ENCODE measurements at places on chromosomes 4 and X.

DNA sequence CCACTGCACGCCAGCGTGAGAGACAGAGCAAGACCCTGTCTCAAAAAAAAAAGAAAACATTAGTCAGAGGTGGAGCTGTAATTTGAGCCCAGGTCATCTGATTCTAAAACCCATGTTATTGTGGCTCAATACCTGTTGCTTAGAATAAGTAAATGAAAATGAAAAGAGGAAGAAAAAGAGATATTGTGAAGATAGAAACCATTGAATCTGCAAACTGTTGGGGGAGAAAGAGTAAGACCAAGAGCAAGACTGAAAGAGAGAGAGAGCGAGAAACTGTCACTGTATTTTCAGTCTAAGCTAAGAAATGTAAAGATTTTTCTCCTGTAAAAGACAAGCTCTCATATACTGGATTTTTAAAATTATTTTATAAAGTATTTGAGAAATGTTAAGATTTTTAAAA is 9.7 kb upstream of the IGSF1 start:
- DNase-seq: no peak

- no peak for DNase-seq
Measured at GRCh38 chr4:153728151-153728550, 31.7 kb downstream of the RNF175 start.

DNA sequence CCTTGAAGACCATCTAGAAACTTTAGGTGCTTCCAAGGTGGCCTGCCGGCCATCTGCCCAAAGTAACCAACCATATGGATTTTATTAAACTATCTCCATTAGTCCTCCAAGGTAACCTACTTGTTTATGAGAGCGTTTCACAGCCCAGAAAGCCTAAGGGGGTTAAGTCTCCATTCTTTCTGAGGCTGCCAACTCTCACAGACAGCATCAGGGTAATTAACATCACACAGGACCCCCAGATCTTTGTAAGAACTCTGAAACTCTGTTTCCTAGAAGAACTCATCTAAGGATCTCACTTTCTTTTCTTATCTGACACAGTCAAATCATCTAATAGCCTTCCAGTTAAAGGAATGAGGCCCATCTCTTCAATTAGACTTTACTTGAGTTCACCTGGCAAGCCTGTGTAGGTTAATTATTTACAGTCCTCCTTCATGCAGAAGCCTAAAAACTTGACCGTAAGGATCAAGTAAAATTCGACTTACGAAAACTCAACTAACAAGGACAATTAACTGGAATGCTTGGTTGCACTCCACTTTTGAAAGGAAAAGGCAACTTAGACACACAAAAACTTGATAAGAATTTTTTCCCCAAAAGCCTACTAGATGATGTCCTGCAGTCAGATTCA is 252.5 kb downstream of the GRIA3 start:
- no peak for DNase-seq

DNA sequence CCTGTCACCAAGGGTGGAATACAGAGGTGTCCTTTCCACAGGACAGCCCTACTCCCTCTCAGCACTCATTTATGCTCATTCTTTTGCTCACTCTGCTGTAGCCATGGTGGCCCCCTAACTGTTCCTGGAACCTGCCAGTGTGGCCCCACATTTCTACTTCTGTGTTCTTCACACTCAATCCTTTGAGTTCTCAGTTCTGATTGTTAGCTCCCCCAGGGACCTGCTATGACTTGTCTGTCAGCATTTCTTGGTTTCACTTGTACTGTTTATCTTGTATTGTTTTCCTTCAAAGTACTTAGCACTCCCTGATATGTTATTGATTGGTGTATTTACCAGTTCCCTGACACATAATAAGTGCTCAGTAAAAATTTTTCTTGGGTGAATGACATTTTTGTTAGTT is 14.9 kb downstream of the VBP1 start:
- DNase-seq: no peak

DNA sequence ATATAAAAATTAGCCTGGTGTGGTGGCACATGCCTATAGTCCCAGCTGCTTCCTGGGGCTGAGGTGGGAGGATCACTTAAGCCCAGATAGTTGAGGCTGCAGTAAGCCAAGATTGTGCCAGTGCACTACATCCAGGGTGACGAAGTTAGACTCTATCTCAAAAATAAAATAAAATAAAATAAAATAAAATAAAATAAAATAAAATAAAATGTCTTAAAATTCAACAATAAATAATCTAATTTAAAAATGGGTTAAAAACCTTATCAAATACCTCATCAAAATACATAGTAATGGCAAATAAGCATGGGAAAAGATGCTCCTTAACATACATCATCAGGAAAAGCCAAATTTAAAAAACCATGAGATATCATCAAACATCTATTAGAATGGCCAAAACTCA is 760.2 kb upstream of the AGA start:
- DNase-seq: no peak

- DNase-seq: no peak
Measured at GRCh38 chrX:68490644-68491043, 8.2 kb upstream of the YIPF6 start.

DNA sequence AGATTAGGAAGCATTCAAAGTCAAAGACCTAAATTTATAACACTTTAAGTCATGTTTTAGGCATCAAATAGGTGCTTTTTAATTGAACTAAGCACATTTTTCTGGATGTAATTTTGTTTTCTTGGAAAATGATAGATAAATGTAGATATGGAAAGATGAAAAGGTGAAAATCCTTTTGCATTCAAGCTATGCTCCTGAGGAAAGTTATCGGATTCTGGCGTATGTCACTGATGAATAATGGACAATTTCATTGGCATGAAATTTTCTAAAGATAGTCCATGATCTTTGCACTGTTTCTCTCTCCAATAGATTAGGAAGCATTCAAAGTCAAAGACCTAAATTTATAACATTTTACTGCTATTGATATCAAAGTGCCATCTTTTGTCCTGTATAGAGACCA is 444.2 kb upstream of the PABPC4L start:
- no peak for DNase-seq

DNA sequence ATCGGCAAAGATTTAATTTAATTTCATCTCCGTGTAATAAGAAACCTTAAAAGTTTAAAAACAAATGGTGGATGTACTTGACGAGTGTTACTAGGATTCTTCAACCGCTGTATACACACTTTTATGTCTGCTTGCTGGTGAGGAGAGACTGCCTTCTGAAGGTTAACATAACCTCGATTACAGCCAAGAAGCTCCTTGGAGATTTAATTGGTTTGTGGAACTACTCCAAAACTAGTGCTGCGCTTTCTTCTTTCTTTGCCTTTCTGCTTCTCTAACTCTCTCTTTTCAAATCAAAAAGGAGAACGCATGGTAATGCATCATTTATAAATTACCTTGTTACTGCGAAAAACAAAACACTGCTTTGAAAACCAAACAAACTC is 109.0 kb downstream of the ANTXR2 start:
- no peak for DNase-seq

GRCh38 chrX:19514791-19515614 is at the start of gene MAP3K15:
MAP3K15 (minus strand) TSS chrX:19515508; CDS start chrX:19515261, 247 bp downstream.
- DNase-seq: no peak

DNA sequence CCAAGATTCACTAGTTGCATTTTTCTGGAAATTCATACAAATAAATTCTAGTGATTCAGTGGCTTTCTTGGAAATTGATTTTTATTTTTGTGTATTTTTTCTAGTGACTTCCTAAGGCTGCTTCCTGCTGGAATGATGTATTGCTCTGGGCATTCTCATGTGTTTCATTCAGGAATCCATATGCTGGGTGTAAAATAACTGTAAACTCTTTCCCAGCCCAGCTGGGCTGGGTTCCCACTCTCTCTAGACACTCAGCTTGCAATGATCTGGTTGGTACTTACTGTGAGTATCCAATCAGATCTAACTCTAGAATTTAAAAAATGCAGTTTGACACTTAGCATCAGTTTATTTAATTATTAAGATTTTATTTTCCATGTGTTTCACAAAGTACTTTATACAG is 882.2 kb downstream of the STIM2 start:
- no peak for DNase-seq

DNA sequence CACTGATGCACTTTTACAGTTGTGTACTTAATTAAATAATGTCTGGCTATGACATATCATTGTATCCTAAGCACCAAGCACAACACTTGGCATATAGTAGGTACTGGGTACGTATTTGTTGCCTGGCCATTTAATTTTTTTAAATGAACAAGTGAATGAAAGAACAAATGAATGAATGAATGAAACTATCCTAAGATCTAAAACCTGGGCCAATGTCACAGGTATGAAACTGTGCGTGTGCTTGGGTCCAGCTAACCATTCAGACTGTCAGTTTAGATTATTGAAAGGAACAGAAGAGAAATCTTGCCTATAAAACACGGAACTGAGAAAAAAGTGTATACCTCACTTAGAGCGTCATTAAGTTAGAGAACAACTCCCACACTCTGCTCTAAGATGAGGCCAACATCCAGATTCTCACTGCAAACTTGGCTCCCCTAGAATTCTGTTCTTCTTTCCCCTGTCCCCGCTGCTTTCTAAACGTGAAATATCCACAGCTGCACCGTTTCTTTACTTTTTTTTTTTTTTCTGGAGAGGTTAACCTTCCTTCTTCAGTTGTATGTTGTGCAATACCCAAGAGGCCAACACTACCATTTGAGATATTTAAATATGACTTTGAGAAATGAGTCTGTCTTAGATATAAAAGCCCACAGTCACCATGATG is 17.3 kb upstream of the SEL1L3 start:
- no peak for DNase-seq

DNA sequence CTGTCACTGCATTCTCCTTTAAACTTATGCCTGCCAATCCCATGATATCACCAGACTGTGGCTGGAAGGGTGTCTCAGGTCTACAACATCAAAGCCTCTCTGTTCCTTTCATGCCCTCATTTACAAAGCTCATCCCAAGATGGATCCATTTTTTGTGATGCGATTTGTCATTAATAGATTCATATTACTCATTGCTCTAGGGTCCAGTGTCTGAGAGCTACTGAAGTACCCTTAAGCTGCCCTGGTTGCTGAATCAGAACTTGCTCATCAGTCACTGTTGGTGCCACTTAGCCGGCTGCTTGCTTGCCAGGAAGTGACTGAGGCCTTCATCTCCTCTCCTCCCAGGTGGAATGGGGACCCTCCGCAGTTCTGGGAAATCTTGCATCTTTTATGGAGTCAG is 395.5 kb upstream of the BOD1L1 start:
- no peak for DNase-seq

DNA sequence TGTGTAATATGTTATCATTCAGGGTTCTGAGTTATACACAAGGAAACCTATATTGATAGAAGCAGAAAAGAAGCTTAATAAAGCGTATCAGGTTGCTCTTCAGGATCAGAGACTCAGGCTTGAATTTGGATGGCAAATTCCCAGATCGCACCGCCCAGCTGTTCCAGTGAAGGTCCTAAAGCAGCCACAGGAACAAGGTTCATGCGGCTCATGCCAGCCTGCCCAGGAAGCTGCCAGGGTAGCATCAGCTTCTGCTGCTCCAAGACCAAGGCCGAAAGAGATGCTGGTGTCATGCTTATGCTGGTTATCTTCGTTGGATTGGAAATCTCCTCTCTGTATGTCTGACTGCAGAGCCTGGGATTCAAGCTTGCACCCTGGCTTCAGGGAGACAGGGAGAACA is 127.7 kb downstream of the MANBA start:
- no peak for DNase-seq

DNA sequence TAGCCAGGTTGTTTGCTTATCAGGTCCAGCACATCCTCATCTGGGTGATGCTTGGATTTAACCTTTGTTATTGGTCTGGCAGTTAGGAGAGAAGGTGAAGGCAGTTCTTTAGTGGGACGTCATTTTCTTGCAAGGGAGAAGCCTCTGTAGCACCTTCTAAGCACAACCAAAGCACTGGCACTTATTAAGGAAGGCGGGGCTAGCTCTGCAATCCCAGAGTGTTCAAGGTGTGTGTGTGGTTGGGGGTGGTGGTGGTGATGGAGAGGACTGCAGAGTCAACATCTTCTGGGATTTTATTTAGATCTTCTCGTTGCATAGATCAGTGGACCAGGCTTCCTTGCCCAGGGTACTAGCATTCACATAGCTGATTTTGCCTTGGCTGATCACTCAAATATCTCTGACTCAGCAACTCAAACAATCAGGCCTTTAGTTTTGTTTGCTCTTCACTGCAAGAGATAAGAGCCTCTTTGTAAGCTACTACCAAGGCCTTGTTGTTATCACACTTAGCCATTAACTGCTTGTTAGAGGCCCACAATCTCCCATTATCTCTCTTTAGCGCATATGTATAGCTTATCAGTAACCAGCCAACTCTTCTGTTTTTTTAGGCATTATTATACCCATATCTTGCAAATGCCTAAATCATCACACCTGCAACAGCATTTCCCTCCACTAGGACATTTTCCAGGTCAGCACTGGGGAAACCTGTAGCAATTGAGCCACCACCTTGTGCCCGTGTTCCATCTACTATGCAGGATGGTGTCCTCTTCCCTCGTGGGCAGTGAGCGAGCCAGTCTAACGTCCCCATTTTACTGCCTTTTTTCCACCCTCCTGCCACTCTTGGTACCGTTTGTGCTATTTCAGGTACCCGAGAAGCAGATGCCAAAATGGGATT is 36.5 kb upstream of the LINC00632 start:
- DNase-seq: no peak

DNA sequence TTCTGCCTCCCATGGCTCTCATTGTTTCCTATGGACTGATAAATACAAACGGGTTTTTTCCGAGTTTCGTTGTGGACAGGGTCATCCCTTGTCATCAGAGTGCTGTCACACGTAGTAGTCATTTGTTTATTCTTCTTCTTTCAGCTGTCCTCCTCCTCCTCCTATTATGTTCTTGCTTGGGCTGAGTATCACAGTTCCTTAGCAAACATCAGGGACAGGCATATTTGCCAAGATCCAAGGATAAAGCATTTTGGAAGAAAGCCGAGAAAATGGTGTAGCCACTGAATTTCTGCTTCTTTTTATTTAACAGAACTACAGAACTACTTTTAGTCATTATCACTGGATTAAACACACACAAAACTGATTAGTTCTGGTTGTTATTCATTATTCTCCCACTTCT is 167.9 kb downstream of the MAML3 start:
- no peak for DNase-seq

DNA sequence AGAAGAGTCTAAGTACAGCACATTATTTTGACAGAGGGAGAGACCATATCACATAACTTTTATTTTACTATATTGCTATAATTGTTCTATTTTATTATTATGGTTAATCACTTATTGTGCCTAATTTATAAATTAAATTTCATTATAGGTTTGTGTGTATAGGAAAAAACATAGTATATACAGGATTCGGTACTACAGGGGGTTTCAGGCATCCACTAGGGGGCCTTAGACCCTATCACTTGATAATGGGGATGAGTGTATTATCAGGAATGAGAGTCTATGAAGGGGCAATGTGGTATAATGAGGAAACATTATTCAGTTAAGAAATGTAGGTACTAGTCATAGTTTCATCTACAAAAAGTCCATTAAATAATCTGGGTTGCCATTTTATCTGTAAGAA is 833.1 kb downstream of the C4orf33 start:
- DNase-seq: no peak

DNA sequence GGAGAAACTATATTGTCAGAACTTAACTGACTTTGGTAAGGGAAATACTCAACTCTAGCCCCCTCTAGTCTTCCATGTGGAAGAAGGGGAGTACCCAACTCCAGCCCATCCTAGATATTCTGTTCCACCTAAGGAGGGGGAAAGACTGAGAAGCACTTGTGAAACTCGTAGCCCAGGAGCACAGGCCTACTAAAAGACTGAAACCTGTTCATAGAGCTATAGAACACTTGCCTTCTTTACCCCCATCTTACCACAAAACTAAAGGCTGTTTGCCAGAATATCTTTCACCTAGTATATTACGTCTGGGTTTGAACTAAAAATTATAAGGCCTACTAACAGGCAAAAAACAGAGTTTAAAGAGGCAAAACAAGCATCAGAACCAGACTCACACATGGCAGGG is 15.5 kb downstream of the CLDN22 start:
- no peak for DNase-seq

- DNase-seq: no peak
Measured at GRCh38 chrX:78105944-78106650, 2.0 kb downstream of the PGK1 start.
